ENCODE measurements at places on chromosomes 2 and 18.

- DNase-seq = no peak
Observed at GRCh38 chr2:21657445-21657844, 533.7 kb downstream of the TDRD15 start.

DNA sequence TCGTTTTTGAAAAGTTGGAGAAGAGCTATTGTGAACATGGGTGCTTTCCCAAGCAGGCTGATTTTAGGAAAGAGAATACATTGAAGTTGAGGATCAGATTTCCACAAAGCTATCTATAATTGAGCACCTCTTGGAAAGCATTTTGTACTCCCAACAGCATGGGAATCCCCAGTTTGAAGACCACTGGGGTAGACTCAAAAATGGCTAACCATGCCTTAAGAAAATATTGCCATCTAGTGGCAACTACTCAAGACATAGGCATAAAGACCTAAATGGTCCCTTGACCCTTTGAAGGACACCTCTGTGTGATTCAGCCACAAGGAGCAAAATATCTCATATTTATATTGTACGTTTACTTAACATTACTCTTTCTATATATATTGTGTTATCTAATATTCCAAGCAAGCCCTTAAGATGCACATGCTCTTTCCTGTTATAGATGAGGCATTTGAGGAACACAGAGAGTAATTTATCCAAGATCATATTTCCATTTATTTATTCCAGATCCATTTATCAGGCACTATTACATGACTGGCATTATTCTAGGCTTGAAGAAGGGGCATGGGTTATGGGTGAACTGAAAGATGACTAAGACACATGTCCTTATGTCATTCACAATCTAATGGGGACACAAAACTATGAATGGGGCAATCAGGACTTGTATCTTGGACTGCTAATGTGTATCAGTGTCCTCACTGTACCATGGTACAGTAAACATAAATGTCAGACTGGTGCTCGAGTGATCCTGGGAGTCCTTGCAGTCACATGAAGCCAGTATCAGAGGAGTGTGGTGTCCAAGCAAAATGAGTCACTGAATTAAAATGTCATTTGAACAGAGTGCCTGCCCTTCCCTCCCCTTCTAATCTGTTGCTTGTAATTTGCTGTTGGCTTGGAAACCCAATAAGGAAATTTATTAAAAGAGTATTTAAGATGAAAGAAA, 121.0 kb upstream of the XPO1 start:
- no peak for DNase-seq

DNA sequence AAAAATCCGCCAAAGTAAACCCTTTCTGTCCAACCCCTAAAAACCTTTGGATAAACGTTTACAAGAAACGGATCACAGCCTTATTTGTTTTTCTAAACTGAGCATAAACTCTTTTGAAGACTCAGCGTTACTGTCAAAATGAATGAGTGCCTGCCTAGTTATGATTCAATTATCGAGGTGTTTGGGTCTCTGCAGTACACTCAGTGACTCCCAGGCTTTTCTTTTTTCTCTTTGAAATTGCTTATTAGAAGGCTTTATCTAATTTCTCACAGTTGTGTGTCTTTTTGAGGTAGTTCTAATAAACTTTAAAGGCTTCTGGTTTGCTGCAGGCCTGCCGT, 663 bp downstream of the RHBDD1 start:
- no peak for DNase-seq

DNA sequence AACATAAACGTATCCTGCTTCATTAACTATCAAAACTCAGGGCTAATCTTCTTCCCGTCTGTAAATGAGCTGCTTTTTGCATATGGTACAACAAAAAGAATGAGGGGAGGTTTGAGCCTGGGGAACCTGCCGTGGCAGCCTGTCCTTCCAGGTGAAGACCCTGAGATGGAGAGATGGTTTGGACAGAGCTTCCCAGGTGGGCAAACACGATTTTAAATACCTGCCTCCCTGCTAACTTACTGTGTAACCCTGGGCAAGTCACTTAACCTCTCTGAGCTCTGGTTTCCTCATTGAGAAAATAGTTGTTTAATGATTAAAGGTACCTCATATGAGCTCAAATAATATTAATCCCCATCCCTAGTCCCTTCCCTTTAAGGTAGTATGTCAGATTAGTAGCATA, 9.0 kb downstream of the EMX1 start:
- DNase-seq = no peak

GRCh38 chr2:110677530-110678456, at the start of gene BUB1:
TSS of gene BUB1 (minus strand) at chr2:110678063. CDS start at chr2:110677995, 68 bp downstream.
- DNase-seq = peak; percentile 93

DNA sequence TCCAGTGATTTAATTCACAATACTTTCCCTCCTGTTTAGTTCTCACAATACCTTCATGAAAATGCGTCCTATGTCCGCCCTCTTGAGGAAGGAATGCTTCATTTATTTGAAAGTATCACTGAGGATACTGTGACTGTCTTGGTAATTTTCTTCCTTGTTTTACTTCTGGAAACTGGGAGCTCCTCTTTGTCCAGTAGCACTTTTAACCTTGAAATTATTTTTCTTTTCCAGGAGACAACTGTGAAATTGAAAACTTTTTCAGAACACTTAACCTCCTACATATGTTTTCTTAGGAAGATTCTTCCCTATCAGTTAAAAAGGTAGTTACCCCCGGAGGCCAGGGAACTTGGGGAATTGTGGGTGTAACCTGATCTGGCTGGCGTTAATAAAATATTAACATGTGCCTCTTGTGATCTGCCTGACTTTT, 58.9 kb upstream of the STON1 start:
- no peak for DNase-seq

GRCh38 chr2:24885221-24886125, 34.6 kb downstream of the ADCY3 start:
- no peak for DNase-seq

GRCh38 chr18:44638811-44639210, 41.9 kb upstream of the SETBP1 start:
- DNase-seq = no peak

DNA sequence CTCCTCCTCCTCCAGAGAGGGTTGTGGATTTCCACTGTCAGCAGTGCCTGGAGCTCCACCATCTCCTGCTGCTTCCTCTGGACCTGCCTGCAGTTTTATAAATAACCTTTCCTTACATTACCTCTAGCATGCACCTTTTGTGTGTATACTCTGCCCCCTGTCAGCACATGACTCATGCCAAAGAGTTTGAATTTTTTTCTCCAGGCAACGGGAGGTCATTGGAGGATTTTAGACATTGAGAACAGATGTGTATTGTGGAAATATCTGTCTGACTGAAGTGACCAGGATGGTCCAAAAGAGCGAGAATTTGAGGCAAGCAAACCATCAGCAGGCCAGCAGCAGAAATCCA, 31.7 kb downstream of the IL37 start:
- DNase-seq = no peak

DNA sequence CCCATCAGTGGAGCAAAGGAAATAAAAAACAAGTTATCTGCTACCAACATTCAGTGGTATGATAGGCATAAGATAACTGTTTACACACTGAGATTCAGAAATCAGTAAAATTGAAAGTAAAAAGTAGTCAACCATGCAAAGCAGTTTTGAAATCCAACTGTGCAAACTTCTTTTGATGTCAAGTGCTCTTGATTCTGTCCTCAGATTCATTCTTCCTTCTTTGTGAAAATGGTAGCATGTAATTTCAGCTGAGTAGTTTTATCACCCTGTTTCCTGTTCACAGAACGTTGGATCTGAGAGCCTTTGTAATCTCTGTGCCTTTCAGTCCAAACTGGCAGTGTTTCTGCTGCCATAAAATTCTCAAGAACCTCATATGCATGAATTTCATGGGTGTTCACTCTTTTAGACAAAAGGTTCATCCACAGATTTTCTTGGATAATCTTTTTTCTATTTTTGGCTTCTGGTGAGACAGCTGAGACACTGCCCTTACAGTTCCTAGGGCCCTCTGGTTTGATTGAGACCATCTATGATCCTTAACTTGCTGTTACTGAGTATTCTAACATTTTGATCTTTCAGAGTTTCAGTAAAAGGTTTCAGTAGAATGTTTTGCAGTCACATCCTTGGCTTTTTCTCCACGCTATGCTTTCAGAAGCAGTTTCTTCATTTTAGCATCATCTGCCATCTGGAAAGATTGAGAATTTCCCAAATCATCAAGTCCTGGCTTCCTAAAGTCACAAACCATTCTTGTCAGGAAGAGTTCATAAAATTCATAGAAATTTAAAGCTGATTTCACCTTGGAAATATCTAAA, 272.3 kb upstream of the EPHA4 start:
- DNase-seq = no peak

GRCh38 chr18:72409903-72410302, 134.2 kb downstream of the CBLN2 start:
- no peak for DNase-seq

DNA sequence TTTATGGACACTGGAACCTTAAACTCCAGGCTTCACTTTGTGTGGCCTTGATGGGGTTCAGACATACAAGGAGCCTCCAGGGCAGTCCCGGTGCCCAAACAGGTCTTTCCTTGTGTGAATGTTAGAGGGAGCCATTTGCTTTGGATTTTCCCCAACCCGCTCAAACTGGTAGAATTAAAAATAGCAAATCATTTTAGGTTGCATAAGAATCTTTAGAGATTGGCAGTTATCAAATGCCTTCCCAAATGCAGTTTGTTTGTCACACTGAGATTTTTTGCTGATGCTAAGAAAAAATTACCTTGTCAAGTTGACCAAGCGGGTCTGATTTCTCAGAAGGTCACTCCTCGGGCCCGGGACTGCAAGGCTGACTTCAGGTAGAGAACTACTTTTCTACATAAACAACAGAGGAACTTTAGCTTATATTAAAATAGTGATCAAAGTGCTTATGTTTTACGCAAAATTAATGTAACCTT, 36.4 kb downstream of the ATP6V1C2 start:
- no peak for DNase-seq

GRCh38 chr2:127199223-127199622, 20.9 kb downstream of the CYP27C1 start:
- DNase-seq = no peak

GRCh38 chr2:134647607-134648256, 71.1 kb downstream of the TMEM163 start:
- DNase-seq = no peak

- DNase-seq = no peak
Observed at GRCh38 chr2:219273937-219274336, 5.2 kb upstream of the DNAJB2 start.

DNA sequence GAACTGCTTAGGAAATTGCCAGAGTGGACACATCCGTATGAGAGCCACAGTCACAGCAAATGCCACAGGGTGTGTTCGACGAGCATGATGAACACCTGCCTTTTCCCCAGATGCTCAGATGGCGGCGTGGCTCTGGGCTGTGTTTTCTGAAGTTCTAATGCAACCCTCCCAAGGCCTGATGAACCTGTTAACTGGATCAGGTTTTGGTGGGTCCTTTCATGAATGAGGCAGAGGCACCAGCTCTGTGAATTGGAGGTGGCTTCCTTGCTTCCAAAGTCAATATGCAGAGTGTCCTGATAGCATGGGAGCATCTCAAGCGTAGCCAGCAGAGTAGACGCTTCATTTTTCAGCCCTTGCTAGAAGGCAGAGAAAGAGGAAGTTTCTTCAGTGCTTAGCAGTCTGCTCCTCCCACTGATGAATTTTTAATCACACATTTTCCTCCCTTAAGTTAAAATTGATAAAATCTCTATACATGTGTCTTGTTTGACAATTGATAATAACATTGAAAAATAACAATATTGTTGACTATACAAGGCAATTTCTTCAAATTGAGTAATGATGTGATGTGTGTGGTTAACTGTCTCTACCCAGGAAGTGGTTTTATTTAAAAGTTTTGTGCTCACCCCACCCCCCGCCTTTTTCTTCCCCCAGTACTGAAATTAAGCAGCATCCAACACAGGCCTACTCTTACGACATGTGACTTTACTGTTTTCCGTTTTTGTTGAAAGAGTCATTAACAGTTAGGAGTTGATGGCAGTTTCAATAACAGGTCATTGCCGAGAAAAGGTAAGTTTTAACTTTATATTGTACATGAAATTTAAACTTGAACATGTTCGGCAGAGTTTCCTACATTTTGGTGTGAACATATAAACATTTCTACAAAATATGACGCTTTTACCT, at the start of gene ARHGAP15:
Gene ARHGAP15 (plus strand): TSS at position 739 of the 900 bp plus-strand sequence.
- DNase-seq = peak; percentile 57

- no peak for DNase-seq
Observed at GRCh38 chr2:64987001-64987955, 1.9 kb upstream of the SLC1A4 start.

DNA sequence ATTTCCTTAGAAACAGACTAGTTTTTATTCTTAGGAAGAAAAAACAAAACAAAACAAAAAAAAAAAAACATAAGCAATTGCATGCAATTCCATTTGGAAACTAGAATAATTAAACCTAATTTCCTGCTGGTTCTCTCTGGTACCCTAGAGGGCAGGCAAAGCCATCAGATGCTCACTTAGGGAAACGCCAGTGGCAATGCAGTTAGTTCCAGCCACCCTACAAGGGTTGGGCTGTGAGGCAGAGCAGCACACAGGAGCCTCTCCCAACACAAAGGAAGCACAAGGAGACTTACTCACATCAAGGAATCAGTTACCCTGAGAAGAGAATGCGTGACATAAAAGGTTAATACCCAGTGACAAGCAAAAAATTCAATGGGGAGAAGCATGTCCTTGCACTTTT, 28.8 kb downstream of the CCDC93 start:
- no peak for DNase-seq

GRCh38 chr2:157792335-157793052, 83.6 kb downstream of the ACVR1 start:
- DNase-seq = no peak

DNA sequence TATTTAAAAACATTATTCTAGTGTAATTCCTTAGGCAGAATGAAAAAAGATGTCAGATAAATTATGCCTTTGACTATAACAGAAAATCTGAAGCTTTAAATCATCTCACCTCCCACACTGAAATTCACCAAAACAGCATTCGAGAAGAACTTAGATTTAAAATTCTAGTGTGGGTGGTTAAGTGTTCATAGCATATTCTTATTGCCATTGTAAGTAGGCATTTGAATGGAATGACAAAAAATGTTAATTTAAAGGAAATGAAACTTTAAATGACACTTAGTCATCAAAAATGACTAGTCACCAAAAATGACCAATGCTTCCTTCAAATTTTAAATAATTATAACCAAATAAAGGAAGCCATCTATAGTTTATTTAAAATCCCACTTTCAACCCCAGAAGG, 7.0 kb upstream of the ZNF407 start:
- no peak for DNase-seq

DNA sequence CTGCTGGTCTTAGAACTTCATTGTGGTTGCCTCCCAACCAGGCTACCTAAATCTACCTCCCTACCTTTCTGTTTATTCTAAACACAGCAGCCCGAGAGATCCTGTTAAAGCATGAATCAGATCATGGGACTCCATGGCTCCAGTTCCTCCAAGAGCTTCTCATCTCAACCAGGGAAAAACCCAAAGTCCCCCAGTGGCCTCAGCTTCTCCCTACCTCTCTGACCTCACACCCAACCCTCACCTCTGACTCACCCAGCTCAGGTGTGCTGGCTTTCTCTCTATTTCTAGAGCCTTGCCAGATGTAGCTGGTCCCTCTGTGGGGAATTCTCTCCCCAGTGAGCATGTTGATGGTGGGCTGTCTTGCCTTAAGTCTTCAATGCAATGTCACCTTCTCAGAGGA, 93.8 kb upstream of the COPS8 start:
- no peak for DNase-seq

GRCh38 chr2:208356846-208357574, 49.6 kb upstream of the PTH2R start:
- no peak for DNase-seq

- DNase-seq = no peak
Observed at GRCh38 chr2:133855526-133855925, 287.3 kb upstream of the NCKAP5 start.

GRCh38 chr2:13002536-13003331, 286.0 kb downstream of the TRIB2 start:
- DNase-seq = no peak

All from effector CD4-positive, alpha-beta T cell (primary cell).